ENCODE measurements at places on chromosomes 2 and 18. TPM values are rescaled to one million over a fixed set of nuclear protein-coding genes. Genes with fewer than 3 reads are reported as not detected.

GRCh38 chr18:25724121-25724520, 366.3 kb downstream of the SS18 start:
- DNase-seq = no peak

GRCh38 chr2:60925994-60926740, 44.8 kb downstream of the REL start:
- no peak for DNase-seq

- no peak for DNase-seq
Observed at GRCh38 chr2:101330253-101330933, 21.9 kb upstream of the RNF149 start.

DNA sequence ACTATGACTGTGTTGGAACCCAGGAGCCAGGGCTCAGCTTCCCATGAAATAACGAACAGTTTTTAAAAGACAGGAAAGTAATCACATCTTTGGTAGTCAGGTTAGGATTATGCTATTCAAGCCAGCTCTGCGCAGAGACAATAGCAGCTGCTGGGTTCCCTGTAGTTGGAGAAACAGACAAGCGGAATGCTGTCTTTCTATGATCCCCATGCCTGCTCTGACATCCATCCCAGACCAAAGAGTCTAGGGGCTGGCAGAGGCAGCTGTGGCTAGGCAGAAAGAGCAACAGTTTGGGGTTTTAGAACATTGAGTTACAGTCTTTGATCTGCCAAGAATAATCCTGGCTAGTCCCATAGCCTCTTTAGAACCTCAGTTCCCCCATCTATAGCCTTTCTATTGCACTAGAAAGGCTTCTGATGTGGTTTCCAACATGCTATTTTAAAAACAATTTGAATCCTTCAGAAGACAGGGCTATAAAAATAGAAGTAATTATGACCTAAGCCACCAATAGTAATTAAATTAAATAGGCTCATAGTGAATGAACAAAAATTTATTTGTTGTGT, 146.8 kb downstream of the MTX2 start:
- no peak for DNase-seq

The IL36B gene
- total RNA-seq = not detected

The HMSD gene
- not detected for total RNA-seq

The SCN3A gene
- 1.3 TPM for total RNA-seq

Data from mesenteric fat pad (tissue), 1 donor.